Naive thymus-derived CD8-positive, alpha-beta T cell (primary cell): ENCODE measurements at places on chromosomes 13 and 19. TPM values are rescaled to one million over a fixed set of nuclear protein-coding genes. Genes with fewer than 3 reads are reported as not detected.
A peak's percentile ranks its signal among the peaks of the same experiment; 100 is the strongest.

HIPK4 gene
- not detected for polyA plus RNA-seq

KIR3DL2 gene
- polyA plus RNA-seq = 1.1 TPM

C5AR1 gene
- not detected for polyA plus RNA-seq

THOP1 gene
- polyA plus RNA-seq = 28.8 TPM

C19orf81 gene
- polyA plus RNA-seq = 1.8 TPM

URI1 gene
- 37.7 TPM for polyA plus RNA-seq

ZNF491 gene
- polyA plus RNA-seq = 0.16 TPM

EFNB2 gene
- not detected for polyA plus RNA-seq

EDNRB gene
- polyA plus RNA-seq = not detected

GRCh38 chr19:4878491-4878968, 11.1 kb upstream of the PLIN3 start:
- peaks cover 4% of the 10 kb centered on the region for H3K4me1 ChIP-seq
- no peak overlapping the region for H3K27ac ChIP-seq
- peak overlapping the region; percentile 62 for H3K4me3 ChIP-seq
- no peaks in the 10 kb centered on the region for H3K27me3 ChIP-seq
- H3K36me3 ChIP-seq = no peaks in the 10 kb centered on the region

DNA sequence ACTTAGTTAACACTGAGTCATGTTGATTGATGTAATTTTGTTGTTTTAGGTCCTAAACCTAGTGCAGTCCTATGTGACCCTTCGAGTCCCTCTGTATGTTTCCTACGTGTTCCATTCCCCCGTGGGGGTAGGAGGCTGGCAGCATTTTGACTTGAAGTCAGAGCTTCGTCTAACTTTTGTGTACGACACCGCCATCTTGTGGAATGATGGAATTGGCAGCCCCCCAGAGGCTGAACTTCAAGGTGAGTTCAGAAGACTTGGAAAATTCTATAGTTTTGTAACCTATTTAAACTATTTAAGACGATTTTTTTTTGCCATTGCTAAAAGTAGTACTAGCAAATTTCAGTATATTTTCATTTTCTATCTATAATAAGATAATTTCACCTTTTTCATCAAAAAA, 117.9 kb downstream of the STOML3 start:
- H3K27me3 ChIP-seq = peaks cover 12% of the 10 kb centered on the region
- peaks cover 4% of the 10 kb centered on the region for H3K4me1 ChIP-seq
- H3K36me3 ChIP-seq = no peaks in the 10 kb centered on the region
- H3K27ac ChIP-seq = no peak overlapping the region
- DNase-seq = peak; percentile 5
- H3K4me3 ChIP-seq = peak overlapping the region; percentile 42

DNA sequence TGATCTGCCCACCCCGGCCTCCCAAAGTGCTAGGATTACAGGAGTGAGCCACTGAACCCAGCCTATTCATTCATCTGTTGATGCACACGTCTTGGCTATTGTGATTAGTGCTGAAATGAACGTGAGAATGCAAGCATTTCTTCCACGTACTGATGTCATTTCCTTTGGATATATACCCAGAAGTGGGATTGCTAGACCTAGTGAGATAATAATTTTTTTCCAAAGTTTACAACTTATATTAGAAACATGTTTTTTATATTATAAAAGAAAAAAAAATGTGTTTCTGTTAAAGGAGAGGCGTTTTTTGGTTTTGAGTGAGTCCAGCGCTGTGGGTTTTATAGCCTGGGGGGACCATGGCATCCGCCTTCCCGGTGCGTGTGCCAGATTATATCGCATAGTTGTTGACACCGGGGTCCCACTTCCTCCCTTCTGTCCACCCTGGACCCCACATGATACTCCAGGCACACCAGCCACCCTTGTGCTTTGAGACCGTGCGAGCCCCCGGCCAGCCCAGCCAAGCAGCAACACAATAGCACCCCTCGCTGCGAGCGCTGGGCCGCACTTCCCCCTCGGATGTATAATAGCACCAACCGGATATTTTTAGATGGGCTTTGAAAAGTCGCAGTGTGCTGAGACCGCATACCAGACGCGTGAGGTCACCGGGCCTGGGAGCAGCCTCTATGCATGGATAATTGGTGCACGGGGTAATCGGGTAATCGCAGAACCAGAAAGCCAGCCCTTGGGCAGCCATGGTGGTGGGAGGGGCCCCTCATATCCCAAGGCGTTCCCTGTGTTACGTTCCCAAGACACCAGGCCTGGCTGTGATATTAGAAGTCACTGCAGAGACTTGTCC, 59.6 kb downstream of the MYO9B start:
- H3K36me3 ChIP-seq = no peaks in the 10 kb centered on the region
- DNase-seq = peak; percentile 59
- peaks cover 8% of the 10 kb centered on the region for H3K4me1 ChIP-seq

DNA sequence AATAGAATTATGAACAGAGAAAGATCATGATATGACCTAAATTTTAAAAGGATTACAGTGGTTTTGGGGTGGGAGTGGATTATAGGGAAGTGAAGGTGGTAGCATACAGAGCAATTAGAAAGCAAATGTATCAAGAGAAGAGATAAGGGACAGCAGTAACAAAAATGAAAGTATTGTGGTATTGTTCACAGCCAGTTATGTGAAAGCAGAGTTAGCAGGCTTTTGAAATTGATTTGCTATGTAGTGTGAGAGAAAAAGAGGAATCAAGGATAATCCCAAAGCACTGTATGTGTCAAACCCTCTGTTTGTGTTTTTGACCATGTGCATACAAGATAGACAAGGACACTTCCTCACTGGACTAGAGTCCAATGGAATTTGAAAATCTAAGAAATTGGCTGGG, 1721.4 kb downstream of the PCDH9 start:
- DNase-seq = no peak
- H3K36me3 ChIP-seq = no peaks in the 10 kb centered on the region
- no peaks in the 10 kb centered on the region for H3K27me3 ChIP-seq
- H3K4me1 ChIP-seq = no peaks in the 10 kb centered on the region

GRCh38 chr13:51282322-51282721, 57.2 kb upstream of the SERPINE3 start:
- H3K4me3 ChIP-seq = no peak overlapping the region
- H3K27ac ChIP-seq = no peak overlapping the region
- H3K4me1 ChIP-seq = no peaks in the 10 kb centered on the region
- DNase-seq = no peak

GRCh38 chr19:674282-675151, 1.7 kb upstream of the FSTL3 start:
- H3K4me3 ChIP-seq = peak overlapping the region; percentile 50
- no peaks in the 10 kb centered on the region for H3K36me3 ChIP-seq
- no peak for DNase-seq
- H3K27ac ChIP-seq = no peak overlapping the region

GRCh38 chr19:31058676-31059340, 290.4 kb downstream of the TSHZ3 start:
- H3K36me3 ChIP-seq = no peaks in the 10 kb centered on the region
- no peak overlapping the region for H3K27ac ChIP-seq
- peaks cover 6% of the 10 kb centered on the region for H3K27me3 ChIP-seq
- DNase-seq = no peak
- no peak overlapping the region for H3K4me3 ChIP-seq

GRCh38 chr19:31616031-31616430, 266.8 kb upstream of the TSHZ3 start:
- no peak overlapping the region for H3K27ac ChIP-seq
- DNase-seq = no peak
- no peaks in the 10 kb centered on the region for H3K4me1 ChIP-seq
- H3K4me3 ChIP-seq = no peak overlapping the region
- no peaks in the 10 kb centered on the region for H3K36me3 ChIP-seq

DNA sequence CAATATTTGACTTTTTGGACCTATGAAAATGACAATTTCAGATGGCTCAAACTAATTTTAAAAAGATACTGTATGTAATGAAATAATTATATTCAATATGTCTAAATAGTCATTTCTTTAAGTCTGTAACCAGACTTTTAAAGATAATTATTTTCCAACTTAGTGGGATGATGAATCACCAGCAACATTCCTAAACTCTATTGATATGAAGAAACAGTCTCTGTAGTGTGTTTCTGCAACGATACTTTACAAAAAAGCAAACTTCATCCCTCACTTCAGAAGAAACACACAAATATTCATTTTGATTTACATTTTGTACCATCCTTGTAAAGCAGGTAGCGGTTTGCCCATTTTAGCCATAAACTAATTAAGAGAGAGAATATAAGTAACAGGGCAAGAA, 417.4 kb downstream of the EFNB2 start:
- H3K27me3 ChIP-seq = peaks cover 31% of the 10 kb centered on the region
- H3K4me3 ChIP-seq = no peak overlapping the region
- no peaks in the 10 kb centered on the region for H3K36me3 ChIP-seq

DNA sequence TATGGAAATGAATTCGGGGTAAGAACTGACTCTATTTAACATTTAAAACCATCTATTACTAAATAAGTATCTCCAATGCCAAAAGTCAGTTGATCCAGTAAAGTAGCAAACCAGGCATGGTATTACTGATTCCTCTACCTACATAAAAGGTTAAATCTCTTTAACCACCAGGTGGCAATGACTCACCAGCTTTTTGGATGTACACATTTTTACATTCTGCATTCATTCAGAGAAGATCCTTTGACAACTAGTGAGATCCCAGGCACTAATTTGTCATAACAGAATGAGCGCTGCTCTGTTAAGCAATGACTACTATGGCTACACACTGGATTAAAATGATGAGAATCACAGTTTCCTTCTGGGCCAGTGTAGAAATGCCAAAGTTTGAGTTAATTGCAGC, 329.8 kb upstream of the GPC6 start:
- DNase-seq = no peak
- no peaks in the 10 kb centered on the region for H3K36me3 ChIP-seq
- H3K27ac ChIP-seq = no peak overlapping the region
- no peaks in the 10 kb centered on the region for H3K4me1 ChIP-seq

DNA sequence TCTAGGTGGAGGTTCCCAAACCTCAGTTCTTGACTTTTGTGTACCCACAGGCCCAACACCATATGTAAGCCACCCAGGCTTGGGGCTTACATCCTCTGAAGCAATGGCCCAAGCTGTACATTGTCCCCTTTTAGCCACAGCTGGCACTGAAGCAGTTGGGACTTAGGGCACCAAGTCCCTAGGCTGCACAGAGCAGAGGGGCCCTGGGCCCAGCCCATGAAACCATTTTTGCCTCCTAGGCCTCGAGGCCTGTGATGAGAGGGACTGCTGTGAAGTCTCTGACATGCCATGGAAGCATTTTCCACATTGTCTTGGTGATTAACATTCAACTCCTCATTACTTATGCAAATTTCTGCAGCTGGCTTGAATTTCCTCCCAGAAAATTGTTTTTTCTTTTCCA, 30.2 kb downstream of the ING1 start:
- peaks cover 4% of the 10 kb centered on the region for H3K36me3 ChIP-seq
- H3K4me3 ChIP-seq = no peak overlapping the region
- no peak for DNase-seq
- no peaks in the 10 kb centered on the region for H3K27me3 ChIP-seq
- no peak overlapping the region for H3K27ac ChIP-seq

- no peak overlapping the region for H3K27ac ChIP-seq
- H3K36me3 ChIP-seq = peaks cover 6% of the 10 kb centered on the region
- no peaks in the 10 kb centered on the region for H3K27me3 ChIP-seq
- peaks cover 31% of the 10 kb centered on the region for H3K4me1 ChIP-seq
- no peak for DNase-seq
Observed at GRCh38 chr19:18345296-18345695, 4.9 kb downstream of the PGPEP1 start.

DNA sequence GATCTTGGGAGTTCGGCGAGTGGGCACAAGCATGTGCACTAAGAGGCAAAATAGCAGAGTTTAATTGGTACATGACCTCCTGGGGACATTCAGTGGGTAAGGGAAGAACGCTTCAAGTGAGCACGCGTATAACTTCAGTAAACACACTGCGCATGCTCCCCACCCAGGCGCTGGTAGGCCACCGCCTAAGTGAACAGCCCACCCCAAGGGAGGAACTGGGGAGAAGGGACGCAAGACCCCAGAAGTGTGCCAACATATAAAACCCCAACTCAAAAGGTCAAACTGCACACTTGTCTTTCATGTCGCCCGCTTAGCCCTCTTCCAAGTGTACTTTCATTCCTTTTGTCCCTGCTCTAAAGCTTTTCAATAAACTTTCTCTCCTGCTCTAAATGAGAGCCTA, 10.5 kb upstream of the NTN5 start:
- no peaks in the 10 kb centered on the region for H3K36me3 ChIP-seq
- peak; percentile 74 for DNase-seq
- H3K27me3 ChIP-seq = no peaks in the 10 kb centered on the region
- no peaks in the 10 kb centered on the region for H3K4me1 ChIP-seq

- H3K27ac ChIP-seq = no peak overlapping the region
- no peaks in the 10 kb centered on the region for H3K36me3 ChIP-seq
- DNase-seq = no peak
- H3K4me3 ChIP-seq = no peak overlapping the region
Observed at GRCh38 chr13:98100481-98100880, 42.4 kb upstream of the FARP1 start.

- H3K4me3 ChIP-seq = no peak overlapping the region
- H3K27me3 ChIP-seq = no peaks in the 10 kb centered on the region
- DNase-seq = no peak
- no peaks in the 10 kb centered on the region for H3K36me3 ChIP-seq
- H3K27ac ChIP-seq = no peak overlapping the region
Observed at GRCh38 chr13:30845297-30846214, 60.5 kb upstream of the MEDAG start.

DNA sequence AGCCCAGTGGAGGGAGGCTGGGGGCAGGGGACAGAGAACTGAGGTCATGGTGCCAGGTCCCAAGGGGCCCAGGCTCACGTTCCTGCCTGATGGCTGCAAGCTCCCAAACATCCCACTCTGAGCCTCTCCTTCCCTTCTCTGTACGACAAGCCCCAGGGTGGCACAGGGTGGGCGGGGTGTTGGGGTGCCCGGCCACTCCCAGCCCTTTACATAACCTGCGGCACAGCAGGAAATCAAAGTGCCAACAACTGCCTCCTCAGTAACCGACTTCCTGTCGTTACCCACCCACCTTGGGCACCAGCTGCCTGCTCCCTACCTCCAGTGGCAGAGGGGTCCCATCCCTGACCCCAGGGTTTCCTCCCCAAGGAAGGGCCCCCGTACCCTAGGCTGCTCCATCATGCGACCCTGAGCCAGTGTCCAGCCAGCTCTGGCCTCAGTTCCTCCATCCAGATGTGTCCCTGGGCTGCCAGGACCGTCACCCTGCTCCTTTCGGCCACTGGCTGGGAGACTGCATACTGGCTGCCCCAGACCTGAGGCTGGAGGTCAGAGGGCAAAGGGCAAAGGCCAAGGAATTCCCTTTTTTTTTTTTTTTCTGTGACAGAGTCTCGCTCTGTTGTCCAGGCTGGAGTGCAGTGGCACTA, 27.7 kb upstream of the NFIC start:
- DNase-seq = peak; percentile 67
- H3K36me3 ChIP-seq = no peaks in the 10 kb centered on the region
- peaks cover 12% of the 10 kb centered on the region for H3K4me1 ChIP-seq
- H3K27ac ChIP-seq = peak overlapping the region; percentile 91
- no peaks in the 10 kb centered on the region for H3K27me3 ChIP-seq
- peak overlapping the region; percentile 62 for H3K4me3 ChIP-seq

GRCh38 chr19:30930941-30931706, 418.1 kb downstream of the TSHZ3 start:
- H3K27me3 ChIP-seq = peaks cover 4% of the 10 kb centered on the region
- H3K36me3 ChIP-seq = no peaks in the 10 kb centered on the region
- H3K4me3 ChIP-seq = no peak overlapping the region
- H3K4me1 ChIP-seq = no peaks in the 10 kb centered on the region
- no peak for DNase-seq
